Stimulated activated CD8-positive, alpha-beta memory T cell treated with anti-CD3 and anti-CD28 coated beads, Interleukin-4, amount 100 ng/mL, for 1 hour (primary cell): ENCODE measurements at places on chromosomes 5 and 9.

DNA sequence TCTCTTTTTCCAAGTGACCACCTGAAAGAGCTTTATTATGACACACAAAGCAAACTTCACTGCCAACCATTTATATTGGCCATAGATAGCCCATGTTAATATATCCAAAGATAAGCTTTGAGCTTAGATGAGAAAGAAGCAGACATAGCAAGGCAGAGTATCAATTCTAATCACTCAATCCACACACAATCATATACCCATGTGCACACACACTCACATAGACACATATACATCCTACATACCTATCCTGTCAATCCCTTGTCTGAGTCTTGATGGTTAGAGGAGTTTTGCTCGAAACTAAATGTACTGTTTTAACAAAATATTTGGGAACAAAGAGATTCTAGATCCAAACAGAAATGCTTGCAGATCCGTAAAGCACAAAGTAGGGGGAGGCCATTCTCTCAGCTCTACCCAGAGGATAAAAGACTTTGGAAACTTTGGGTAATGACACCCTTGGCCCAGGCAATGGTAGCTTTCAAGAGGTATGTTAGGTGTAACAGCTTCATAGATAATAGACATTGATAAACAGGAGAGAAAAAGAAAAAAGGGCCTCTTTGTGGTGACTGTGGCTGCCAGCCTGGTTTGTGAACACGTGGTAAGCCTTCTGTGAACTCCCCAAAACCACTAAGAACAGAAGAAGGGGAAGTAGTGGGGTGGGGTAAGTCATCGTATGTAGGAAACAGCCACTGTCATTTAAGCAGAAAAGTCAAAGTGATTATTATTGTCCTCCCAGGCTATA is 121.6 kb downstream of the TLR4 start:
- peak; percentile 16 for DNase-seq

- no peak for DNase-seq
Observed at GRCh38 chr9:132708769-132709430, 38.6 kb downstream of the GTF3C4 start.

DNA sequence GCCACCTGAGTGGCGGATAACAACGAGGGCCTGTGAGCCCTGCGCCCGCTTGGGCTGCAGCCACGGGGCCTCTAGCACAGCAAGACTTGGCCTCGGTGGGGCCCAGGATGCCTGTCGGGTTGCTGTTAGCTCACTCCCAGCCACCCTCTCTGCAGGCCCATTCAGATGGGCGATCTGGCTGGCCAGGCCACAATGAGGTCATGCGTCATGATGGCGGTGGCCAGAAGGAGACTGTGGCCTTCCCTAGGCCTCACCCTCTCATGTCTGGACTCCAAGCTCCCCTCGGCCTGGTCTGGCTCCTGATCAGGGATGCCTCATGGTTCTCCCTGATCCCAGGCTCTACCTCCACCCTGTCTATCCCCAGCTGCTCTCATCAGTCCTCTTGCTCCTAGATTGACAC is 19.0 kb upstream of the TCOF1 start:
- DNase-seq, result no peak

DNA sequence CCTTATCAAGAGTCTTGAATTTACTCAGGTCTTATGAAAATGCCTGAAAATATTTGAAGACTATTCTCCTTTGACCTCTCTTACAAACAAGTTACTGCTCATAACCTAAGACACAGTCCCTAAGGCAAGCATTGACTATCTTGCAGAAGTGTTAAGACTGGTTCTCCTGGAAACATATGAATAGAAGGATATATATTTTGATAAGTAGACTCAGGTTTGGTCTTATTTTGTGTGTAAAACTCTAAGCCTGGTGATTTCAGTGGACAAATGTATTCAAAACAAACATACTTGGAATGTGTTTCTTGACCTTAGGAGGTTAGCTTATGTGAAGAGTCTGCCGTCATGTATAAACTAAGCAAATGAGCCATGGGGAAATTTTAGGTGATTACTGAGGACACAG is 7.5 kb upstream of the UBQLN1 start:
- no peak for DNase-seq

- DNase-seq, result no peak
Observed at GRCh38 chr9:16092142-16093091, 539.6 kb downstream of the CCDC171 start.

- DNase-seq, result no peak
Observed at GRCh38 chr9:134188386-134189144, 24.2 kb upstream of the RNU6ATAC start.

DNA sequence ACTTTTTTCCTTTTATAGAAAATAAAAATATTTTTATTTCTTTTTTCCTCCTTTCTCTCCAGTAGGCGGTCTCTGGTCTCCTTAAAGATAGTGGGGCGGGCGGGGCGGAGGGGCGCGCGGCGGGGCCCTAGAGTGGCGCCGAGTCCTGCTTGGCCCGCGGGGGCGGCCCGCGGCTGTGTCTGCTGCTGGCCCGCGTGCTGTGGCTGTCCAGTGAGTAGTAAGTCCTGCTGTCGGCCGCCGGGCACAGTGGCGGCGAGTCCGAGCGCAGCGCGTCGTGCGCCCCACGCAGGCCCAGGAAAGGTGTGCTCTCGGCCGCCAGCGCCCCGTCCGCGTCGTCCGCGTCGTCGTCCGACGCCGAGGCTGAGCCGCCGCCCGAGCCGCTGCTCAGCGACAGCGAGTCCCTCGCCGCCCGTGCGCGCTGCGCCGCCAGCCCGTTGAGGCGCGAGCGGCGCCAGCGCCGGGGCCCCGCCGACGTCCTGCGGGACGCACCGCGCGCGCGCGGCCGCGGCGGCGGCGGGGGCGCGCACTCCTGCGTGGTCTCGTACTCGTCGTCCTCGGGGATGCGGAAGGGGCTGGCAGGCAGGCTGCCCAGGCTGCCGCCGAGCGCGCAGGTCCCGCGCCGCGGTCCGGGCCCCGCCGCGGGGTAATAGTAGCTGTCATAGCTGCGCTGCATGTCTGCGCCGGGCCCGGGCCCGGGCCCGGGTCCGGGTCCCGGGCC is 52.3 kb downstream of the PSD2 start:
- DNase-seq, result peak; percentile 45

DNA sequence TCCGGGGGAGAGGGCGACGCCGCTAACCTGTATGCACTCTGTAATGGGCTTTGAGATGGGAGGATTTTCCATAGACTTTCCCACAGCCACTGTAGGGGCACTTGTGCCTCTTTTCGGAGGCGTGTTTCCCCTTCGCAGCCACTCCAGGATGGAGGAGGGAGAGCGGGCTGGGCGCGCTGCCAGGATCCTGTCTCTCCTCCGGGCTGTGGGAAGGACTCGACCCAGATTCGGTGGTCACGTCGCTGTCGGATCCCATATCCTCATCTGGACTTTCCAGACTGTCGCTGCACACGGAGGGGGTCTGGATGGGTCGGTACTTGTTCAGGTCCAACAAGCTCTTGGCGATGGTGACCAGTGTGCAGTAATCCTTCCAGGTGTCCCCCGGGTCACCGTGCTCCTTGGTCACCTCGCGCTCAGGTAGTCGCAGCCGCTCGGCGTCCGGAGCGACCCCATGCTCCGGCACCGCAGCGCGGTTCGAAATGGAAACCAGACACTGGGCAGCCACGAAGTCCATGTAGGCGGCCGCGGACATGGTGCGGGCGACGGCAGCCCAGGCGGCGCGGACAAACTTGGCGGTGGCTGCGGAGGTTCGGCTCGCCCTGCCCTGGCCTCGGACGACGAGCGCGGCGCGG is 1.5 kb downstream of the KLF9 start:
- DNase-seq, result no peak

GRCh38 chr9:27539479-27540441 is 10.1 kb upstream of the MOB3B start:
- no peak for DNase-seq

- no peak for DNase-seq
Observed at GRCh38 chr9:70616228-70616990, 202.0 kb upstream of the KLF9 start.

- no peak for DNase-seq
Observed at GRCh38 chr5:176624938-176625337, 5.4 kb downstream of the SNCB start.

DNA sequence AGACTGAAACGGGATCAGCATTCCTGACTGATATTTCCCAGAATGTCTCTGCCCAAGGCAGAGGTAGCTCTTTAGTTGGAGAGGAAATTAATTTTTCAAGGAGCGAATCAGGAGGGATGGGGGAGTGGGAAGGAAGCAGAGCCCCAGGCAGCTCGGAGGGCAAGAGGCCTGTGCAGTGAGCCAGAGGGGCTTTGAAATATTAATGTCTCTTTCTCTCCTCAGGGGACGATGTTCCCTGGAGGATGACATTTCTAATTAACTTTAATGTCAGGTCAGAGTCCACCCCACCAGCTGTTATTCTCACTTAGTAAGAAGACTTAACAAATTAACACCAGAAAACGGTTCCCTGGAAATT is 45.6 kb downstream of the SLC6A7 start:
- no peak for DNase-seq

GRCh38 chr5:160699301-160699700 is 152.7 kb downstream of the ATP10B start:
- no peak for DNase-seq

GRCh38 chr5:80834710-80835109 is 125.5 kb upstream of the RASGRF2 start:
- no peak for DNase-seq

- no peak for DNase-seq
Observed at GRCh38 chr5:71631070-71631469, 43.9 kb downstream of the MCCC2 start.

- no peak for DNase-seq
Observed at GRCh38 chr5:135445306-135445985, 1.7 kb downstream of the DCANP1 start.

DNA sequence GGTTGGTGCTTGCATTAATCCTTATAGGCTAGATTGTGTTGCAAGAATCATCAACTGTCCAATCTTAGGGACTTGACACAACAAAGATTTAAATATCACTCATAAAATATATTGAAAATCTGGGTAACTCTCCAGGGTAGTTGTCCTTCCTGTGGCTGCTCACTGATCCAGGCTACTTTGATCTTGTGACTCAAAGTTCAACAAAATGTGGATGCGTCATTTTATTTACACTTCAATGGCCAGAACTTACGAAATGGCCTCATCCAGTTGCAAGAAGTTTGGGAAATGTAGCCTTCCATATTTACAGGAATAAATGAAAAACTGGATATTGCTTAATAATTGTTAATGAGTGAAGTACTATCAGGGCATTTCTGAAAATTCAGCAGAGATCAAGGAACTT is 235.5 kb upstream of the ACTBL2 start:
- no peak for DNase-seq

- DNase-seq, result no peak
Observed at GRCh38 chr5:181242031-181242451, 1.7 kb downstream of the RACK1 start.

GRCh38 chr5:148840531-148840930 is 14.1 kb downstream of the ADRB2 start:
- DNase-seq, result no peak

GRCh38 chr9:116990592-116990991 is 303.5 kb downstream of the TRIM32 start:
- DNase-seq, result no peak

- no peak for DNase-seq
Observed at GRCh38 chr9:98280162-98280561, 24.7 kb upstream of the TBC1D2 start.

GRCh38 chr9:684054-684890 is 157.2 kb upstream of the DMRT1 start:
- DNase-seq, result no peak

GRCh38 chr5:139843991-139844390 is 48.4 kb downstream of the PSD2 start:
- DNase-seq, result no peak

DNA sequence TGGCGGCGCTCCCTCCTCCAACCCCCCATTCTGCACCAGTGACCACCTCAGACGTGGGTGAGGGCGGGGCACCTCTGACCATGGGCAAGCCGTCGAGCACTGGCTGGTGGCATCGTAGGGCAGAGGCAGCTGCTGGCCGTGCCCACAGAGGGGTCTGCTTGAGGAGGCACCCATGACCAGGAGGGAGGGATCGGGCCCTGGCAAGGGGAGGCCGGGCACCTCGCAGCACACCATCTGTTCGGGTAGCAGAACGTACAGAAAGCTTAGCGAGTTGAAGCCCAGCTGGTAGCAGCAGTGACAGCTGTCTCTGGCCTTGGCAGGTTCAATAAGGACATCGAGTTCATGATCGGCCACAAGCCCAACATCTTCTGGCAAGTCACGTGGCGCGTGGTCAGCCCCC is 4.3 kb upstream of the SLC6A18 start:
- no peak for DNase-seq

DNA sequence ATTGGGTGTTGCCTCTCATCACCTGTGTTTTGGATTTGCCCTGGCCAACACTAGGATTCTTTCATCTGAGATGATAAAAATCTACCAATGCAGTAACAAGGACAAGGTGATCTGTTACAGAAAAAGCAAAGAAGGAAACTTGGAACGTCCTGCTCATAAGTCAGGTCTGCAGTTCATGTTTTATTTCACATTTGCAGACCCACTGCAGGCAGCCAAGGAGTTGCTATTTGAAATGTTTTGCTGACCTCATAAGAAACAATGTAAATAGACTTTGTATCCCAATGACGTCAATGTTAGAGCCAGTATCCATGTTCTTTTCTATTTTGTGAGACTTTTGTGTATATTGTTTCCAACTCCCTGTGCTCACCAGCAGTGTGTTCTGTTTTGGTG is 312.9 kb downstream of the DEPDC1B start:
- DNase-seq, result no peak

- DNase-seq, result peak; percentile 52
Observed at GRCh38 chr9:137067860-137068538, 2.4 kb downstream of the SAPCD2 start.

- DNase-seq, result no peak
Observed at GRCh38 chr5:7717691-7718090, 133.2 kb downstream of the CFAP90 start.
